Amniotic stem cell (primary cell): ENCODE measurements at places on chromosomes 7 and 10.

GRCh38 chr10:16195178-16195769, 241.5 kb upstream of the PTER start:
- DNase-seq, result no peak

- DNase-seq, result no peak
These were observed 428.3 kb upstream of the NPVF start for GRCh38 chr7:25656581-25657026.

DNA sequence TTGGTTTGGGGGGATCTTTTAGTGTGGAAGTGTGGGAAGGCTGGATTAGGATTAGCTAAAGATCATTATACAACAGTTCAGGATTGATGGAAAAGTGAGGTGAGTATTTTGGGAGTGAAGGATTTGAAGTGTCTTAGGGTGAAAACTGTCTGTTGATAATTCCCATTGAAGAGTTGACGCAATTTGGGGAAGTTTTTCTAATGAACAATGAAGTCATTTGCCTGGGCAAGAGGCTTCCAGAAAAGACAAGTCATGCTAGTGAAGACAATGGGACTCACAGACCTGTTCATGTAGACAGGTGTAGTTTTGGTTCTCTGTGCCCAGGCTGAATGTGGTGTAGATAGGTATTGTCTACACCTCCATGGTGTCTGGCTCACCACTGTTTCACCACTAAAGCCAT, 194.3 kb upstream of the GPR26 start:
- no peak for DNase-seq

- DNase-seq, result no peak
These were observed 861 bp downstream of the NRBF2 start for GRCh38 chr10:63133821-63134557.

- DNase-seq, result no peak
These were observed 40.0 kb downstream of the FANK1 start for GRCh38 chr10:125936331-125936730.

DNA sequence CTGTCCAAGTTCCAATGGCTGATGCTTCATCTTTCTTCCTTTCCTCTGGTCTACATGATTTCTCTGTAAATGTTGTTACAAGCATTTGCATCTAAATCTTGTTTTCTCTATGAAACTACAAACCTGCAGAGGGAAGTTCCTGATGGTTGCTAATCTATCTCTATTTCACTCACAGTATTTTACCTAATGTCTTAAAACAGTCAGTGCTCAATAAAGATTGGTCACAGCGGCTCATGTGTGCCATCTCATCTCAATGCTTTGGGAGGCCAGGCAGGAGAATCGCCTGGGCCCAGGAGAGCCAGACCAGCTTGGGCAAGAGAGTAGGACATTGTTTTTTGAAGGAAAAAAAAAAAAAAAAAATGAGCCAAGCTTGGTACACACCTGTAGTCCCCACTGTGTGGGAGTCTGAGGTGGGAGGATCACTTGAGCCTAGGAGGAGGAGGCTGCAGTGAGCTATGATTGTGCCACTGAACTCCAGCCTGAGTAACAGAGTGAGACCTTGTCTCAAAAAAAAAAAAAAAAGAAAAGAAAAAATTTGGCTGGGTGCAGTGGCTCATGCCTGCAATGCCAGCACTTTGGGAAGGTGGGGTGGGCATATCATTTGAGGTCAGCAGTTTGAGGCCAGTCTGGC, 71.3 kb upstream of the ARMC3 start:
- no peak for DNase-seq

DNA sequence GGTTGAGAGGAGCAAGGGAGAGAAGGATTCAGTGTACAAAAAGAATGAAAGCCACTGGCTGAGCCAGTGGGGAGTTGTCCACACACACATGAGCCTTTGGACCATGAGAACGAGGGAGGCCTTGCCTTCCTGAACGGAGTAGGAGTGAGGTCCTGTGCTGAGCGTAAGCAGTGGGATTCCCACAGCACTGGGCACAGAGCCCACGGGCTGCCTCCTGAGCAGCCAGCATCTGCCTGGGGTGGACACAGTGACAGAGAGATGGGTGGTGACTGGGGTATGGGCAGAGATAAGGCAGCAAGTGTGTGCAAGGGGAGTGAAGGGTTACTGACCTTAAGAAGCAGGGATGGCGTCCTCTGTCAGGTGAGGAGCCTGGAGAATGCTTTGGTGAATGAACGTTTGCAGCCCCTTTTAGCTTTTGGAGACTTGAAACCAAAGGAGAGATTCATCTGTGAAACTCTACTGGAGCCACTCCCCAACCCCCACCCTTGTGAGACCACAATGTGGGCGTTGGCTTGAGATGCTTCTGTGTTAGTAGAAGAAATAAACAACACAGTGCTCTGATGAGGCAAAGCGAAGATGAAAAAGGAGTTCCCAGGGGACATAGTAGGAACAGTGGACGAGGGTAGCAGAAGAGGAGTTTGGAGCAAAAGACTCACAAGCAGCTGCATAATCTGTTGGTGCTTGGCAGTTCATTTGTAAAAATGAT, 56.5 kb downstream of the FIGNL1 start:
- DNase-seq, result no peak

DNA sequence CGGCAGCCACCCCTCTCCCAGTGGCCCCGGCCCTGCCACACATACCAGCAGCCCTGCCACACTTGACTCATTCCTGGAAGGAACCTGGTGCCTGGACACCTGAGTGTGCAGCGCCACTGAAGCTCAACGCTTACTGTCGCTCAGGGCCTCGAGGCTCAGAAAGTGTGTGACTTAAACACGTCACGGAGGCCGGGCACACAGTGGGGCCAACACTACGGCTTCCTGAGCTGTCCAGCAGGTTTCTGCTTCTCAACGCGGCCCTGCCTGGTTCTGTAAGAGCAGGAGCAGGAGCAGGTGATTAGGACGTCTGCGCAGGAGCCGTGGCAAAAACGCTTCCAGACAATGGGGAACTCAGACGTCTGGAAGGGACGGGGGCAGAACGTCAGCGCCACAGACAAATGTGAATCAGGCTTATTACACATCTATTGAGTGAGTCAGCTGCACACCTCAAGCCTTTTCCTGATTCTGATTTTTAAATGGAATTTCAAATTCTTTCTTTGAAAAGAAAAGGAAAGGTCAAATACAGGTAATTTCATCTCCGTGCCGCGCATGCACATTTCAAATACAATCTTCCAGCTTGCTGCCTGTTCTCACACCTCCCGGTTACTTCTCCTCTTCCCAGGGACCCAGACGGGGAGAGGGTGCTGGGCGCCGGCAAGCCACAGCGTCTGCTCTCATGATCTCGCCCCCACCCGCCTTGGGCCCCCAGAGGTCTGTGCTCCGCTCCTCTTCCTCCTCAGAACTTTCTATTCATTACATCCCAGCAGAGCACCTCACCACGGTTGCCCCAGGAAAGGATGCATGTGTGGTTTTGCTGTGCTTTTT, 66.6 kb downstream of the ADARB2 start:
- no peak for DNase-seq

- no peak for DNase-seq
These were observed 38.7 kb downstream of the DENND11 start for GRCh38 chr7:141663081-141663849.

DNA sequence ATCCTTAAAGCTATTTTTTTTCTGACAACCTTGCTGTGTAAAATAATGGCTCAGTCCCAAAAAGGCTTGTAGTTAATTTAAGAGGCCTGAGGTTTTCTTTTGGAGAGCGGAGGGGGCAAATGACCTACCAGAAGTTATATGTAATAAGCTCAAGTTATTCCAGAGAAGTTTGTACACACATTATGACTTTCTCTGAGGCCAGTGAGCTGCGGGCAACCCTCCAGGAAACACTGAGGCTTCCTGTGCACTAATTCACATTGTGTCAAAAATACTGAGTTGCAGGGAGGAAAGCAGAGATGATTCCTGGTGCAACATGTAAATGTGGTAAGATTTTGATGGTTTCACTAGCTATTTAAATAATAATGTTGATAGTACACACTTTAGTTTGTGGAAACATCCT, 188.6 kb downstream of the DIP2C start:
- DNase-seq, result no peak

GRCh38 chr10:119917777-119918176, 25.2 kb downstream of the SEC23IP start:
- DNase-seq, result no peak

GRCh38 chr10:101014966-101015581, 15.5 kb downstream of the LZTS2 start:
- peak; percentile 70 for DNase-seq

DNA sequence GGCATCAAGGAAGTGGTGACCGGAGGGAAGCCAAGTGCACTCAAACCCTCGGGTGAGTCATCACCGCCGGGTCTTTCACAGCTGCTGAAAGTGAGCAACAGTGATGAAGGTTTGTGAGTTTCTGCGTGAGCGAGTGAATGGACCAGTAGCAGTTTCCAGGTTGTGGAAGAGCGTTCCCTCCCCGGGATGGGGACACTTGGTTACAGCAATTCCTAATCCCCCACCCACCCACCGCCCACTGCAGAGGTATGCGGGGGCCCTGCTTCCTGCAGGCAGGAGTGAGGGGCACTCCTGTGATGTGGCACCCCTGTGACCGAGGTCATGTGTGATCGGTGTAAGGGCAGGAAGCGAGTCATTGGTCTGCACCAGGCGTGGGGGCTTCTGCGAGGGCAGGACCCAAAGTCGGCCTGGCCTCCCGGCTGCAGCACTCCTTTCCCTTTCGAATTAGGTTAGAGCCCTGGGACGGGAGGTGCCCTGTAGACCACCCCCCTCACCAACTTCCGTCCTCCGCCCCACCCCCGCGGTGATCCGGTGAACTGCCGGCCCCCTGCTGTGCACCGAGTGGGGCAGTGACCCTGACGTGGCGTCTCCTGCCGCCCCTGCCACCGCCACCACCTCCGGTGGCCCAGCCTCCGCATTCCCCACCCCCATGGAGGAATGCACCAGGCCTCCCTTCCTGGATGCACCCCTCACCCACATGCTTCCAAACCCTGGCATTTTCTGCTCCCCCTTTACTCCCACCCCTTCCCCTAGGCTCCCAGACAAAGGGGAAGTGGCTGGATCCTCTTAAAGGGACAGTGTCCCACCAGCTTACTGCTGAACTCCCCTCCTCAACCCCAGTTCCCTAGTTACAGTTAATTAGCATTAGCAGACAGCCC, 10.9 kb downstream of the LIMK1 start:
- DNase-seq, result peak; percentile 89

GRCh38 chr7:44394636-44395035, 69.2 kb upstream of the CAMK2B start:
- no peak for DNase-seq

DNA sequence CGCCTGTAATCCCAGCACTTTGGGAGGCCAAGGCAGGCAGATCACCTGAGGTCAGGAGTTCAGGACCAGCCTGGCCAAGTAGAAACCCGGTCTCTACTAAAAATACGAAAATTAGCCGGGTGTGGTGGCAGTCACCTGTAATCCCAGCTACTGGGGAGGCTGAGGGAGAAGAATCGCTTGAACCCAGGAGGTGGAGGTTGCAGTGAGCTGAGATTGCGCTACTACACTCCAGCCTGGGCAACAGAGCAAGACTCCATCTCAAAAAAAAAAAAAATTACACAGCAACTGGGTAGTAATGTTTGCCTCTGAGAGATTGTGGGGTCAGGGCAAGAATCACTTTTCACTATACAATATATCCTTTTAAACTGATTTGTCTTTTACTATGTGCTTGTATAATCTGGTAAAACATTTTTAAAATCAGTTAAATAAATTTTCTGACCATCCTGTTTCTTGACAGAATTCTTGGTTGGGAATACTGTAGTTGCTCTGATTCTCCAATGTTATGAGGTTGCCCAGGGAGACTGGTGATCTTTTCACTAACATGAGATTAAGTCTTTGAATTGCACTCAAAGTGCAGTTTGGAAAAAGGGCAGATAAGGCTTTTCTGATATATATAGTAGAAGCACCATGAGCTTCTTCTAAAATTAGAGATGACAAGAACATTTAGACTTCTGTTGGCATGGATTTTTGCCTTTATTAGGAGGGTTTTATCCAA, 1.5 kb downstream of the ENTPD7 start:
- no peak for DNase-seq
